ENCODE measurements at places on chromosomes 4 and X.

DNA sequence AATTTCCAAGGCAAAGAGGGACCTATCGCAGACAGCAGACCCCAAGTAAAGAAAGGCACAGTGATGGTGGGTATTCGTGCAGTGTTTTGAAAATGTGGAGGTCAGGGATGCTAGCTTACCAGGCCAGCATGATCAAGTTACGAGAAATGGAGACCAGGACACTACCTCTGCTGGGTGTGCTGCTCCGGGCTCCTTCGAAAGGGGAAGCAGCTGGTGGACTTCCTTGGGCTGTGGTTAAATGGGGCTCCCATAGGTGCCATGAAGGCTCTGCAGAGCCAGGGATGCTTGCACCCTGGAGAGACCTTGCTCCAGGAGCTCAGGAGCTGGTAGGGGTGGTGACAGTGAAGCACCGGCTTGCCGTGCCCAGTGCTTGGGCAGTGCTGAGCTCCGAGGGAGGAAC lies 68.8 kb downstream of the TBL1X start:
- DNase-seq, result no peak

GRCh38 chr4:99668472-99668871 lies 10.8 kb upstream of the C4orf54 start:
- no peak for DNase-seq

- no peak for DNase-seq
Observed at GRCh38 chr4:41646862-41647261, 101.7 kb downstream of the PHOX2B start.

DNA sequence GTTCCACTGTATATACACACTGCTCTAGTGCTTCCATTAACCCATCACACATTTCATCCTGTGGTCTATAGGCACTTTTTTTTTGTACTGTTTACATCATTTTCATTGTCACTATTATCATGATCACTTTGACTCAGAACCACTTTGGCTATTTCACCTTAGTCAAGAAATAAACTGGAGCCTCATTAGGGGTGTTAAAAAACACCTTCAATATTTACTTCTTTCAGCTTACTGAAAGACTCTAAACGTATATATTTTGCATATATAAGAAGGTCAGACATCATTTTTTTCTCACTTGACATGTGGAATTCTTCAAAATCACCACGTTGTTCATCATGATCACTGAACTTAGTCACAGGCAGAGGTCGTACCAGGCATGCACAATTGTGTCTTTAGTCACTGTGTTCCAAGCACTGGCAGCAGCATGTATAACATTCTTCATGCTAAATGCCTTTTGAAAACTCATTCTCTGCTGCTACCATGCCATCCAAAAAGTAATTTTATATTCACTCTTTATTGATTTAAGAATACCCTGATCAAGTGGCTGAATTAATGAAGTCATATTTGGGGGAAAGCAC lies 229.2 kb upstream of the ARSJ start:
- DNase-seq, result no peak

DNA sequence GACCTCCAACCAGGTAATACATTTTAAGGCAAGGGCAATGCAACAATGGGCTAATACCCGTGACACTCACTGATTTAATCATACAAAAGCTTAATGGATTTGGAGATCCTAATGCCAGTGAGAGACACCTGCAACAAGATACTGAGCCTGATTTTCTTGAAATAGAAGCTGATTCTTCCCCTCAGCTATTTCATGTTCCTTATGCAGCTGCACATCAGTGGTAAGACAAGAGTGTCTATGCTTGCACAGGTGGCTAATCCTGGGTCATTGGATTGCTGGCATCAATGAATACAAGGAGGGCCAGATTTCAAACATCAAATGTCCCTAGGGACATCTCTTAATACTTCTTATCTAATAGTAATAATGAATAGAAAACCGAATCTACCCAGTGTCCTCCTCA lies 139.7 kb downstream of the PPARGC1A start:
- no peak for DNase-seq

DNA sequence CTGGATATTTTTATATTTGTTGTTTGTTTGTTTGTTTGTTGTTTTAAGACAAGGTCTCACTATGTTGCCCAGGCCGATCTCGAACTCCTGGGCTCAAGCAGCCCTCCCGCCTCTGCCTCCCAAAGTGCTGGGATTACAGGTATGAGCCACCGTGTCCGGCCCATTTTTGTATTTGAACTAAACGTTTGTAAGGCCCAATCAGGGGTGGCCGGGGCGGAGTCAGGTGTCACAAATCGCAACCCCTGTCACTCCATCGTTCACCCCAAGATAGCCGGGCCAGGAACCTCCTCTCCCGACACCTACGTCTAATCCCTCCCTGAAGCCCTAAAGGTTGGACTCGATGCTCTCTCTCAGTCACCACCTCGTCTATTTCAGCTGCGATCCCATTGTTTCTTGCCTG lies 722 bp upstream of the EFHC2 start:
- DNase-seq, result peak; percentile 28

GRCh38 chr4:138788267-138788790 lies 227.3 kb upstream of the NOCT start:
- DNase-seq, result no peak

GRCh38 chr4:122479935-122480416 lies 23.5 kb upstream of the IL2 start:
- DNase-seq, result no peak

- DNase-seq, result no peak
Observed at GRCh38 chrX:143768976-143769375, 48.4 kb upstream of the SPANXN2 start.

GRCh38 chrX:24777660-24778059 lies 83.9 kb downstream of the POLA1 start:
- no peak for DNase-seq

GRCh38 chr4:163590619-163591264 lies 96.3 kb downstream of the TMA16 start:
- no peak for DNase-seq

DNA sequence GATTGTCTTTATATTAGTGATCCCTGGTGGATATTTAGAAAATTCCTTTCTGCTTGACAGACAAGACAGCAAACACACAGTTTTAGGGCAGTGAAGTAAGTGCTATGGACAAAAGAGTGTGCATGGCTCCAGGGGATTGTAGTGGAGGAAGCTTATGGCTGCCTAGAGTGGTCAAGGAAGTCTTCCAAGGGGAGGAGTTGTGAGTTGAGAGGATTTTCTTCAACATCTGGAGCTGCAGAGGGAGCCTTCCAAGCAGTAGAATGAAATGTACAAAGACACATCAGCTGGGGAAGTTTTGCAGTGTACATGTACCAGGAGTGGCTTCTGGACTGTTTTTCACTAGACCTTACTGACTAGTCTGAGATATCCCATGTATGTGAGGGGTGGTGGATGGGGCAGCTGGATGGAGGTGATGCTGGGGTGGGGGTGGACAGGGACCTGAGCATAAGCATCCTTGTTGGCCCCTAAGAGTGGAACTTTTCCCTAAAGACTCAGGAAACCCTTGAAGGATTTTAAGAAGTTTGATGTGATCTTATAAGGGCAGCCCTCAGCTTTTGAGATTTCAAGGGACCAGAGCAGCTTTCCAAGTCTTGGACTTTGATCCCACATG lies 160.5 kb upstream of the TAPT1 start:
- no peak for DNase-seq

- no peak for DNase-seq
Observed at GRCh38 chr4:14857981-14858380, 144.3 kb upstream of the CPEB2 start.

DNA sequence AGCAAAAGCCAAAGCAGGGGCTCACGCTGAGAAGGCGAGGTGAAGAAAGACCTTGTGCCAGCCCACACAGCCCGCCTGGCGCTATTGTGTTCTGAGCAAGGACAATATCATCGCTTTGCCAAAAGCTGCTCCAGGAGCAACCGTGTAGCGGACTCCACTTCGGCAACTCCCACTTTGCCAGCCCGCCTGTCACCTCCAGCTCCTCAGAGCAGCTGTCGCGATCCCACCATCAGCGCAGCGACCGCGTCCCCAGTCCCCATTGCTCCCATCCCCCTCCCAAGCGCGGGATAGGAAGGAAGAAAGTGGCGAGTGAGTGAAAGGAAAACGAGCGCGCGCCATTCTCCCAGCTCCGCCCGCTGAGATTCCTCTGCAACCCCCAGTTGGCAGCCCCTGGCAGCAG lies 759 bp downstream of the ZC4H2 start:
- peak; percentile 0 for DNase-seq

DNA sequence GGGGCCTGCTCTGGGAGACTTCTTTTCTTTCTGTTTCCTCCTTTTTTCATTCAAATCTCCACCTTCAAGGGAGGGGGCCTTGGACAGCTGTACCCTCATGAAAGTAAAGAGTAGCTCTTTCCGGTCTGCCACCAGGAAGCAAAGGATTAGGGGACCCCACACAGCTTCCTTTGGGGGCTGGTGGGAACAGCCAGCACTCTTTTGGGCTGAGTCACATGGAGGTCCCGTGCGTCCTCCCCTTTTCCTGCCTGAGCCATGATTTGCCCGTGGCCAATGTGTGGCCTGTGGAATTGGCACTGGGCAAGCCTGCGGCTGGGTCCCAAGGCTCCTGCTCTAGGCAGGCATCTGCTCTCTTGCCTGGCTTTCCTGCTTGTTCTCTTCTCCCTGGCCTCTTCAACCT lies 65.5 kb downstream of the FHDC1 start:
- no peak for DNase-seq

- DNase-seq, result no peak
Observed at GRCh38 chr4:180081072-180081471, 2162.1 kb upstream of the TENM3 start.

- no peak for DNase-seq
Observed at GRCh38 chr4:7199129-7199725, 6.9 kb downstream of the SORCS2 start.

- DNase-seq, result no peak
Observed at GRCh38 chrX:33465137-33465536, 253.8 kb upstream of the DMD start.

- DNase-seq, result no peak
Observed at GRCh38 chr4:7335344-7336066, 99.2 kb downstream of the PSAPL1 start.

- no peak for DNase-seq
Observed at GRCh38 chrX:45232139-45232538, 31.5 kb upstream of the DIPK2B start.

DNA sequence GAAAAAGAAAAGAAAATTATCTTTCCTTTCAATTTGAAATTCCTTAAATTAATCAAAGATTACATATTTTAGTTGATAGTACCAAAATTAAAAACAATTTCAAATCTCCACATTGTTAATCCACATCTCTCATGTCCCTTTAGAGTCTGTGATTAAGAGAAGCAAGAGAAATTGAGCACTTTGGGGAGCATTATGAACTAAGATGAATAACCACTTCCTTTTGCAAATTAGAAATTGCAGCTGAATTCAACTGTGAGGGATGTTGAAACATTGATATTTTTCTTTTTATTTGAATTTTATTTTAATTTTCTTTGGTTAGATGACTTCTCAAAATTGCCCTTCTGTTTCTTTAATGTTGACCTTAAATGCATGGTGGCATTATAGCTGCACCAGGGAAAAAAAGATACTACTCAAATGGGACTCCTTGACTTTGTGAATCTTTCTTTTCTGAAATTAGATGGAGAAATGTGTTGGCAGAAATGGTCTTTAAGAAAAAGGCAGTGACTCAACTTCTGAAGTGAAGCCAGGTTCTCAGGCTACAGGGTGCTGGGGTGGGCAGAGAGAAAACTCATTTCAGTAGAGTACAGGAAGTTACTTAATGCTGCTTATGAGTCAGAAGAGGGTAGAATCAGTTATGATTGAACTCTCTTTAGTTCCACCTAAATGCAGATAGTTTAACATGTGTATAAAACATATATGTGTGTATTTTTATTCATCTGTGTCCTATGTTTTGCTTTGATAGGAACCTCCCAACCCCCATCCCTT lies 92.0 kb upstream of the TNIP3 start:
- peak; percentile 20 for DNase-seq

DNA sequence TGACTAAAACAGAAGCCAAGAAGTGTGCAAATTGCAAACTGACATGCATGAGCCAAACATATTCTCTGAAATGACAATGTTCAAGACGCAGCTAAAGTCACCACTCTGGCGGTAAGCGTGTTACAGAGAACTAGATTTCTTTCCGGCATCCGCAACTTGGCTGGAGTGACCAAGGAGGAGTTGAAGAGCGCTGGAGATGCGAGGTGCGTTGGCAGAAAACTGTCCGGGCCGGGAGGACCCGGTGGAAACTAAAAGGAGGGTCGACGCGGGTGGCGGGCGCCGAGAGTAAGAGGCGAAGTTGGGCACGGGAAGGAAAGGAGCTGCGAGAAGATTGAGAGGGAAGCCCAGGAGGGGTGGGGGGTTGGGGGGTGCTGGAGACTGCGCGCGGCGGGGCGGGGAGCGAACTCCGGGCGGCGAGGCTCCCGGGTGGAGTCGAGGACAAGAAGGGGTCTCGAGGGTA lies 807 bp downstream of the SEL1L3 start:
- no peak for DNase-seq

DNA sequence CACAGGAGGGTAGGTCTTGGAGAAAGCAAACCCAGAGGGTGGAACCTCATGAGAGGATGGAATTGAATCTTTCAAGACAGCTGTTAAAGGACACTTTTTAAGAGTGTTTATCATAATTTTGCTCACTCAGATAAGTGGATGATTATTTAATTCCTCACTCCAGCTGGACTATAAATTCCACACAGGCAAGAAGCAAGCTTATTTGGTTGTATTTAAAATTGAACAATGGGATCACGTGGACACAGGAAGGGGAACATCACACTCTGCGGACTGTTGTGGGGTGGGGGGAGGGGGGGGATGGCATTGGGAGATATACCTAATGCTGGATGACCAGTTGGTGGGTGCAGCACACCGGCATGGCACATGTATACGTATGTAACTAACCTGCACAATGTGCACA lies 116.3 kb downstream of the DHRSX start:
- DNase-seq, result no peak

- no peak for DNase-seq
Observed at GRCh38 chrX:31057691-31058090, 14.2 kb downstream of the FTHL17 start.

- DNase-seq, result no peak
Observed at GRCh38 chrX:39159921-39160507, 358.8 kb downstream of the MID1IP1 start.

- peak; percentile 14 for DNase-seq
Observed at GRCh38 chr4:71186566-71187403, 152.0 kb upstream of the SLC4A4 start.

GRCh38 chr4:1113311-1114009 lies at the start of gene RNF212:
RNF212 (minus strand) TSS chr4:1113564; CDS start chr4:1113464, 100 bp downstream.
- no peak for DNase-seq

DNA sequence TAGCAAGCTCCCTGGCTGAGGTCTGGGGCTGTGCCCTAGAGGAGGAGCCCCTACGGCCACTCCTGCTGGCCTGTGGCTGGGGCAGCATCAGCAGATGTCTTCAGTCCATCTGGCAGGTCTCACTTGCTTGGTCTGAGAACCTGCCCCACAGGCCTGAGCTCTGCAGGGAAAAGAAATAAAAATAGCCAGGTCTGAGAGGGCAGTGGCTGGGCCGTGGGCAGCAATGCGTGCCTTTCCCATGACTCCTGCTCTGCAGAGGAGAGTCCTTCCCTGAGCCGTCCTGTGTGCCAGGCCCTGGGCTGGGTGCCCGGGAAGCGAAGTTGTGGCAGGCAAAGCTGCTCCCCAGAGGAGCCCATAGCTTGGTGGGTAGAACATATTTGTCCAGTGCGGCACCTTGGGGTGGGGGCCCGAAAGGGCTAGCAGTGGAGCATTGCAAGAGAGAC lies 11.3 kb upstream of the KIAA0232 start:
- no peak for DNase-seq

All from stimulated activated CD8-positive, alpha-beta memory T cell treated with anti-CD3 and anti-CD28 coated beads, Interleukin-2, amount 100 ng/mL, for 1 hour (primary cell).